Effector memory CD4-positive, alpha-beta T cell (primary cell): ENCODE measurements at places on chromosomes 13 and 19.

DNA sequence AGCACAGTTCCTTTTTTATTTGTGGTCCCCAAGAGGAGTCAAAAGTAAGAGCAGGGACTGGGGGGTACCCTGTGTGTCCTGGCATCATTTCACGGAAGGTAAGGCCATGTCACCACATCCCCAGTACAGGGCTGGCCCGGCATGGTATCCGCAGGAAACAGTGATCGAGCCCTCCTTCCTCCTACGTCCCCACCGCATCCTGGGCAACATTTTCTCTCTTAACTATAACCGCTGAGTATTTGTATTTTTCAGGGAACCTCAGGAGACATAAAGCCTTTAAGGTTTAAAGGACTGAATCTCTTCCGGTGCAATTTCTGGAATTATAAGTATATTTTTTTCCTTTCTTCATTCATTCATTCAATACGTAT is 13.6 kb upstream of the LATS2 start:
- DNase-seq, result no peak

DNA sequence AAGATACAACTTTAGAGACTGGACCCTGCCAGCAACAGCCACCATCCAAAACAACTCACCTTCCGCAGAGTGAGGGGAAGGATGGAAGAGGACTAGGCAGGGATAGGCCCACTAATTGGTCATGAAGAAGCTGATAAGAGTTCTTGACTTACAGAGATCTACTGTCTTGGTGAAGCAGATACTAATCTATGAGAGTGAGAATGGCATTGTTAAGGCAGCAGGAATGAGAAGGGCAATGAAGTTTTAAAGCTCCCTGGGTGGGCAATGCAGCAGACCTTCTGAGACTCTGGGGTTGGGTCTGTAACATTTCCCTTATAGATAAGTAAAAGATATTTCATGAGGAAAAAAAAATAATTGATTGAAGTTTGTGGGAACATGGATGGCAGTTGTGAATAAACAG is 63.7 kb downstream of the KLF12 start:
- DNase-seq, result no peak

GRCh38 chr13:41691274-41691673 is 233.9 kb downstream of the RGCC start:
- DNase-seq, result no peak

DNA sequence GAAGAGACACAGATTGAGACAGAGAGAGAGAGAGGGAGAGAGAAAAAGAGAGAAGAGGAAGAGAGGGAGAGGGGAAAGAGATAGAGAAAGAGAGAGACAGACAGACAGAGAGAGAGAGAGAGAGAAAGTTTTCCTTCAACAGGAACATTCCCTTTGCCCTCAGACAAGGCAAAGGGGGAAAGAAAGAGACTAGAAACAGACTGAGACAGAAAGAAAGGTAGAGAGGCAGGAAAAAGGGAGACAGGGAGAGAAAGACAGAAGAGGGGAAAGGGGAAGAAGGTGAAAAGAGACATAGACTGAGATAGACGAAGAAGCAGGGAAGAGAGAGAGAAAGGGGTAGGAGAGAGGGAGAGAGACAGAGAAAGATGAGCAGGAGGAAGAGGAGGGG is 18.5 kb upstream of the ZNF175 start:
- DNase-seq, result no peak

DNA sequence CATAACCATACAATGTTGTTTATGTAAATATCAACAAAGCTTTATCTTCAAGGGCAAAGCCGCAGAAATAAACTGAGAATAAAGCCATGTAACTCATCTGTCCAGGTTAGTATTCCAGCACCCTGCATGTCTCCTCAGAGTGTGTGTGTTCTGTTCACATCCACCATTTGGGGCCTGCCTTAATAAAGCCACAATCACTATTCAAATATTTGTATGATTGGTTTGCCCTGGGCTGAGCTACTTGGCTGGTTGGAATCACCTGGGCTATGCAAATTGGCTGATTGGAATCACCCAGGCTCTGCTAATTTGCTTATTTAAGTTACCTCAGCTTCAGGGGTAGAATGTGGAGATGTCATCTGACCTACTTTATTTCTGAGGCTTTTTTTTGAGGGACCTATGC is 42.4 kb upstream of the ZNF737 start:
- DNase-seq, result no peak

DNA sequence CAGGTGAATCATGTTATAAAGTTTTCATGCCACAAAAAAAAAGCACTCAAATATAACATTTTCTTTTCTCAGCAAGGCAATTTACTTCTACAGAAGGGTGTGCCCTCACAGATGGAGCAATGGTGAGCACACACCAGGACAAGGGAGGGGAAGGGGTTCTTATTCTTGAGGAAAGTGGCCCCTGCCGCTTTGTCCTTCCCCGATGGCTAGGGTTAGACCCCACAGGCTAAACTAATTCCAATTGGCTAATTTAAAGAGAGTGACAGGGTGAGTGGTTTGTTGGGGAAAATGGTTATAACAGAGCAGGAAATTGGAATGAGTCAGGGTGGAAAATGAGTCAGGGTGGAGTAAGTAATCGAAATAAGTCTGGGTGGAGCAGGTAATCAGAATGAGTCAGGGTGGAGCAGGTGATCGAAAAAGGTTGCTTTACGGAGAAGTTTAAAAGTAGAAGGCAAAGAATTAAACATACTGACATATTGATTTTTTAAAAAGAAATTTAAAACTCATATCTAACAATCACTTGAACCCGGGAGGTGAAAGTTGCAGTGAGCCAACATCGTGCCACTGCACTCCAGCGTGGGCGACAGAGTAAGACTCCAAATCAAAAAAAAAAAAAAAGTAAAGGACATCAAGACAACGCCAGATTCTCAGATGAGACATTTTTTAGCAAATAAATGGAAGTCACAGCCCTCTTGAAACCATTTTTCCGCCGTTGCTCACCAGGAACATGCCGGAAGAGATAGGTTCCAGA is 813 bp downstream of the ZNF562 start:
- DNase-seq, result no peak

DNA sequence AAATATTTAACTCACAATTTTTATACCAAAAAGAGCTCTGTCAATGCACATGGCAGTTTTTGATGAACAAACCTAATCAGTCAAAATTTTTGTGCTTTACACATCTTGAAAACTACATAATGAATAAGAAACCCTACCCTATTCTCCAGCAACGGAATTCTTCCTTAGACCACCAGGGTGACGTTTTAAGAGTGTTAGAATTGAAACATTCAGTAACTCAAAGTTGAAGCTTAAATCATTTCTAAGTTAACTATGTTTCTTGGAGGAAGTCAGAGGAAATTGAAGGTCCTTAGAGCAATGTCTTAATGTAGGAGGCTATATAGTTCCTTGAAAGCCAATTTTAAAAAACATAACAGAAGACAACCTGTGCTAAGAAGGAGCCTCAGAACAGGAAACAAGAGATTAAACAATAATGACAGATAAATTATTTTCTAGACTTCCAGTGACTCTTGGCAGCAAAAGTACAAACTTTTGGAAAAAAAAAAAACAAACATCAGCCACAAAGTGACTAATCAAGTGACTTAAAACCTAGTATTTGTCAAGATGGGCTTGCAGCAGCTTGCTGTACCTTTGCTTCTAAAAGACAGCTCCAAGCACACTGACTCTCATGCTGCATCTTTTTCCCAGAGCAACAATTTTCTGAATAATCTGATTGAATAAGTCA is 6.2 kb downstream of the SPRY2 start:
- DNase-seq, result no peak

- no peak for DNase-seq
Observed at GRCh38 chr13:23509781-23510543, 60.2 kb upstream of the TNFRSF19 start.

DNA sequence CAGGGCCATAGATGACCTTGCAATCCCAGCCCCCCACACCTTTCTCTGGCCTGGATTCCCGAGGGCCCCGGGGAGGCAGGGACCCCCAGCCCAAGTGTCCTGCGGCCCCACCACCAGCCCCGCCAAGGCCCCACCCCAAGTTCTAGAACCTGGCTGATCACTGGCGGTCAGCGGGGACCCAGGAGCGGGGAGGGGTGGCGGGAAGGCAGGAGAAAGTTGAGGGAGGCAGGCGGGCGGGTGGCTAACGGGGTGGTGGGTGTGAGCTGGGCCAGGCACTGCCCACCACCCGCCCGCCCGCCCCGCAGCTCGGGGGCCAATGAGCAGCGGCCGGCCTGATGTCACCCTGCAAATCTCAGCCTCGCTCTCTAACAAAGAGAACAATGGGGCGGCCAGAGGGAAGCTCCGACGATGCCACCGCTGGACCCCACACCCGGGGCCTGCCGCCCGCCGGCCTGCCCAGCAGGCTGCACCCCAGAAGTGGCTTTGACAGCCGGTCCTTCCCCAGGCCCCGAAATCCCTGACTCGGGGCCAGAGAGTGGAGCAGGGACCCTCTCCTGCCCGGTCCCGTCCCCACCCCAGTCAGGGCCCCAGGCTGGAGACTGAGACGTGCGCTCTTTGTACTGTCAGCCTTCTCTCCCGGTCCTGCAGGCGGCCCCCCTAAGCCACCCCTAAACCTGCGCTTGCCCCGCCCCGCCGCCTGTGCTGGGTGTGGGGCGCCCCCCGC is 1.6 kb downstream of the MEX3D start:
- no peak for DNase-seq

DNA sequence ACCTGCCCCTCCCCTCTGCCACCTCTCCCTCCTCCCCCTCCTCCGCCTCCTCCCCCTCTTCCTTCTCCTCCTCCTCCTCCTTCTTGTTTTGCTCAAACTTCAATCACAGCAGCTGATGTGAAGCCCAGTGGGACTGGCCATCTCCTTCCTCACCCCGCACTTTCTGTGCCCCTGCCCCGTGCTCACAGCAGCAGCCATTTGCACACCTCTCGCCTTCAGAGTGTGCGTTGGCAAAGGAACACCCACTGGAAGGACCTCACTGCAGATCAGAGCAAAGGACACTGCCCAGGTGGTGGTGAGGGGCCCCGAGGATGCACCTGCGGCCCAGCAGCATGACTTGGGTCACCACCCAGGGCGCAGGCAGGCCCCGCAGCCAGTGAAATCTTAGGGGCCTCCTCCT is 98.8 kb downstream of the SOX1 start:
- DNase-seq, result no peak

DNA sequence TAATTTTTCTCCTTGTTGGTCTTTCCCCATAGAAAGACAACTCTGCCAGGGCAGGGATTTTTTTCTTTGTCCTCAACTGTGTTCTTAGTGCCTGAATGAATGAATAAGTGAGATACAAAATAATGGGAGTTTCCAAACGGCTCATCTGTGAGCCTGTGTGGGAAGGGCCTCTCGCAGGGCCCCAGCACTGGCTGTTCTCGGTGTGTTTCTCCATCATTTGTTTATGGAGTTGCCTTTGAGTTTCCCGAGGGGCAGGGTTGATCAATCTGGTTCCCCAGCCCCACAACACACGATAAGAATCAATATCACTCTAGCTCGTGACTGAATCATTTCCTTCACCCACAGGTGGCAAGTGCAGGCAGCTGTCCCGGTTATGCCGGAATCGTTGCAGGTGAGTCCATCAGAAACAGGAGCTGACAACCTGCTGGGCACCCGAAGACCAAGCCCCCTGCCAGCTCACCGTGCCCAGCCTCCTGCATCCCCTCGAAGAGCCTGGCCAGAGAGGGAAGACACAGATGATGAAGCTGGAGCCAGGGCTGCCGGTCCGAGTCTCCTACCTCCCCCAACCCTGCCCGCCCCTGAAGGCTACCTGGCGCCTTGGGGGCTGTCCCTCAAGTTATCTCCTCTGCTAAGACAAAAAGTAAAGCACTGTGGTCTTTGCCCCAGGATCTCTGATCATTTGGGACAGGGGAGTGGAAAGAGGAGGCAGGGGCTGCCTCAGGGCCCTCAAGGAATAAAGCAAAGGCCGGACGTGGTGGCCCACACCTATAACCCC is 14.9 kb downstream of the FXYD5 start:
- no peak for DNase-seq

DNA sequence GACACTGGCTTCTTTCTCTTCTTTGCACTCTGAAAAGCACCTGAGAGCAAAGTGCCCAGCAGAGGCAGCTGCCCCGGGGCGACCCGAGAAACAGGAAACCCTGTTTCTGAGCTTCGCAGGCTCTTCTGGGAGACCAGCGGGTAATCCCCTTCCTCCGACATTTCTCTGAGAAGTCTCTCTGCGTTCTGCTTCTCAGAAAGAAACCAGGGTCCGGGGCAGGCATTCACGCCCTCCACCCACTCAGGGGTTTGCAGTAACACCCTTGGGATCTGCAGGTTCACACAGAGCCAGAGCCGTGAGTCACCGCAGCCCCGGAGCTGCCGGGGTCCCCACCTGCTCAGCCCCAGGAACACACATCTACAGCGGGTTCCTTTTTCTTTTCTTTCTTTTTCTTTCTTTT is 86.0 kb downstream of the GADD45B start:
- DNase-seq, result peak; percentile 31

- no peak for DNase-seq
Observed at GRCh38 chr13:35598790-35599369, 122.4 kb upstream of the MAB21L1 start.

- no peak for DNase-seq
Observed at GRCh38 chr13:95678967-95679366, 2.0 kb downstream of the DNAJC3 start.

DNA sequence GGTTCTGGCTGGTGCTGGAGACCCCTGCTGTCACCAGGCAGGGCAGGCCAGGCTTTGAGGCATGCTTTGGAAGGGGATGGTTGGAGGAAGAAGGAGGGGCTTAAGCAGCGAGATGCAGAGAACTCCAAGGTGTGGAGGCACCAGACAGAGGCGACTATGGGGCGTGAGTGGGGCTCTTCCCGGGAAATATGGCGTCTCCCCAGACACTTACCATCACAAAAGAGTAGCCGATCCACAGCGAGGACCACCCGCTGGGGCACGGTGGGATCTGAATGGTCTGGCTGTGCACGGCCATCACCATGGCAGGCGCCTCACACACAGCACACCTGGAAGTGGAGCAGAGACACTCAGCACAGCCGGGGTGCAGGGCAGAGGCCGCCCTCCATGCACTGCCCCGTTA is 151.9 kb downstream of the COL4A1 start:
- DNase-seq, result no peak

DNA sequence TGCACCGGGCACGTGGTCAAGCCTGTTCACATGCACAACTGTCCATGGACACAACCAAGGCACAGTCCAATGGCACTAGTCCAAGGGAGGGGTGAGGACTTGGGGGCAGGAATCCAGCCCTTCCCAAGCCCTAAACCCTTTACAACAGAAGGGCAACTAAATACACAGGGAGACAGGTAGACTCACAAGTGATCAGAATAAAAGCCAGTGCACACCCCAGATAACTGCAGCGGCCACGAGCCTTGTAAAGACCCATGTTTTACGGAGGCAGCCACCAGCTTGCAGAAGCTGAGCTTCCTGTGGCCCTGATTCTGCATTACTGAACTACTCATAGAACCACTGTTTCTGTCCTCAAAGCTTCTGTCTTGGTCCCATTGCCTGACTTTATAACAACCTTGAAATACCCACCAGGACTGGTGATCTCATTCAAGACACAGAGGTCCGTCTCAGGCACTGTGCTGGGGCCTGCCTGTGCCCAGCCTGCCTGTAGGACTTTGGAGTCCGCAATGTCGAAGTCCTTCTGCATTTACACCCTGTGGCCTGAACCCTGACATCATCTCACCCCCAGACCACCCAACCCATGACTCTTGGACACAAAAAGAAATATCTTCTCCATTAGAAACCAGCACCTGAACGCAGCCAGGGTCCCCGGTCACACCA is 181.2 kb downstream of the COL4A1 start:
- DNase-seq, result no peak

GRCh38 chr13:98060282-98060681 is 82.6 kb upstream of the FARP1 start:
- DNase-seq, result no peak
